ENCODE measurements at places on chromosomes 5 and 9.

- DNase-seq = no peak
These were observed 30.8 kb downstream of the RASEF start for GRCh38 chr9:83032065-83032625.

GRCh38 chr5:175383350-175383749, 60.6 kb downstream of the DRD1 start:
- DNase-seq = no peak

DNA sequence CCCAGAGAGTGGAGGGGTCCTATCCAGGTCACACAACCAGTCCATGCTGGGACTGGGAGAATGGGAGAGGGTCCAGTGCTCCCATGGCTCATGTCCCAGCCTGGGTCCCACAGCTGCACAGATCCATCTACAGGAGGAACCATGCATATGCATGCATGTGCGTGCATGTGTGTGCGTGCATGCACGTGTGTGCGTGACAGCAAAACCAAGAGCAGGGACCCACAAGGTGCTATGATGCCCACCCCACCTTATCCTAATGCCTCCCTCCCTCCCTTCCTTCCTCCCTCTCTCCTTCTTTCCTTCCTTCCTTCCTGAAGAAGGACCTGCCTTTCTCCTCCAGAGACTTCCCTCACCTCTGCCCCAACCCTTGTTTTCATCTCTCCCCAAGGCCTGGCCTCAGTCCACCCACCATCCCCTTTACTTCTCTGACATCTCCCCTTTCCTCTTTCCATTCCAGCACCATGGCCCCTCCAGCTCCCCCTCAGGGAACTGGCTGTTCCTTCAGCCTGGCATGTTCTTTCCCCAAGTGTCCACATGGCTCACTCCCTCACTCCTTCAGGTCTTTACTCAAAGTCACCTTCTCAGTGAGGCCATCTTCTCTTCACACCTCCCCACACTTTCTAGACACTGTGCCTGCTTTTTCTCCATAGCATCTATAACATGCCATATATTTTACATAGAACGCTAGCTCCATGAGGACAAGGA, 21.8 kb downstream of the AQP7 start:
- no peak for DNase-seq

DNA sequence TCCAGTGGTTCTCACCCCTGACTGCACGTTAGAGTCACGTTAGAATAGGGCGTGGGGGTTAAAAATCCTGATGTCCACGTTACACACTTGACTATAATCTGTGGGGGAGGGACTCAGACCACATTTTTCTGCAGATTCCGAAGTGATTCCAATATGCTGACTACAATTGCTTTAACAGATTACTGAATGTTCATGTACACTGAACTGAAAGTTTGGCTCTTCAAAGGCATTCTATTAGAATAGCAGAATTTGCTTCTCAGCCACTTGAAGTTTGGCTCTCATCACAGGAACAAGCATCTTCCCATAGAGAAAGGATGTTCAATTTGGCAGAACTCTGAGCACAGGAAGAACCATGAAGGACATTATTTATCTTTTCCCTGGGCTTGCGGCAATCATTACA, 84.5 kb downstream of the HAPLN1 start:
- no peak for DNase-seq

DNA sequence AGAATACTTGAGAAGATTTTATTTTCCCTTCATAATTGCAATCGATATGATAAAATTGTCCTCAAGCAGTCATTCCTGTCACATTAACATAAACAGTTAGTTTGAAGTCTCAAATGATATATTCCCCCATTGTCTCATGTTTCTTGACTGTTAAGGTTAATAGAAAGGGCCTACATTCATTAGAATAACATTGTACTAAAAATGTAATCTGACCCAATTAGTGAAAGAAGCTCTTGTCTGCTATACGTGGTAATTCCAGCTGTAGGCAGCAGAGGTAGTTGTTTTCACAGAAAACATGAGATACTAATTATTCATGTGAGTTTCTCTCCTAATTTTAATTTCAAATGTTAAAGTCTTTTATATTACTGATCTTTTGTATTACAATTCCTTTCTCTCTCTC, 25.9 kb upstream of the AP3B1 start:
- DNase-seq = no peak

DNA sequence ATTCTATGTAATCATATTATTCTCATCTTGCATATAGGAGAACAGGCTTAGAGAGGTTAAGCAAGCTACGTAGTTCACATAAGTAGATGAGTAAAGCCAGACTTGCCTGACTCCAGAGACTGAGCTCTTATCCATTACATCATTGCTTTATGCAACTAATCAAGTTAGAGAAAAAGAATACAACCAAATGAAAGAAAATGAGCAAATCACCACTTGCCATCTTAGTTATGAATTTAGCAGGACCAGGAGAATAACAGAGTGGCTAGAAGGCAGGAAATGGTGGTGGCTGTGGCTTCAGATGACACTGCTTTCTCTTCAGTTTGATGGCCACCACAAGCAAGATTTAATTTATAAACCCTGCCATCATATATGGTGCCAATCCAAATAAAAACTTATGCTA, 26.6 kb downstream of the POC5 start:
- DNase-seq = no peak

- no peak for DNase-seq
These were observed 777.5 kb upstream of the TYRP1 start for GRCh38 chr9:11915699-11916098.

GRCh38 chr9:87387351-87388011, 110.2 kb upstream of the DAPK1 start:
- no peak for DNase-seq

DNA sequence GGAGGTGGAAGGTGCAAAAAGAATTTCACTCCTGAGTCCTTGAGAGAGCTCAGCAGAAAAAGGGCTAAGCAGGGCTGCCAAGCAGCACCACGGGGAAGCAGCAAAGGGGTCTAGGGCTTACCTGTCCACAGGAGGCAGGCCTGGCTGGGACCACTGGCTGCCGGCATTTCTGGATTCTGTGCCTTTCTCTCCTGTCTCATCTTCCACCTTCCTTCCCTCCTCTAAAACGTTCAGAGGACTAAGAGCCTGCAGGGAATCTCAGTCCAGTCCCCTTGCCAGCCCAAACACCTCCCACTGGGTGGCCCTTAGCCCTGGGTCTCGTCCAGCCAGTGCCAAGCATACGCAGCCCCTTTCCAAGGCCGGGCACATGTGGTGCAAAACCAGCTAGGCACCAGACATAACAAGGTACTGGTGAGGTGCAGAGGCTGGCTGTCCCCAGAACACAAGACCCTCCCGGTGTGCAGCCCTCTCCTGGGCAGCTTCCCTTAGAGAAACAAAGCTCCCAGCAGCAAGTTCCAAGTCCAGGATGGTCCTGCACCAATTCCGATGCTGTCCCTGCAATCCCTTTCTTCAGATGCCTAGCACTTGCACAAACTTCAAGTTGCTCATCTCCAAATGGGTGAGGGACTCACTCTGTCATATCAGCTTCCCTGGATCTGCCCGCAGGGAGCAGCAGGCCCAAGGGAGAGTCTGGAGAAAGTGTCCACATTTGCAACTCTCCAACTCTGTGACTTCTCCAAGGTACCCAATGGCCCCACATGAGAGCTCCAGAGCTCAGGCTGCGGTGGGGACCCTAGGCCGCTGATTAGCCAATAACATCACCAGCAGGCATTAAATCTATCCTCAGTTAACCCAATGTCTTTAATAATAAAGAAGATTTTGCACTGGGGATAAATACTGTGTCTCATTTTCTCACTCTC, 126.3 kb downstream of the C5orf15 start:
- DNase-seq = peak; percentile 11

GRCh38 chr9:431701-432100, 217.0 kb downstream of the DOCK8 start:
- no peak for DNase-seq

- DNase-seq = no peak
These were observed 99.6 kb upstream of the SLC44A1 start for GRCh38 chr9:105144841-105145240.

DNA sequence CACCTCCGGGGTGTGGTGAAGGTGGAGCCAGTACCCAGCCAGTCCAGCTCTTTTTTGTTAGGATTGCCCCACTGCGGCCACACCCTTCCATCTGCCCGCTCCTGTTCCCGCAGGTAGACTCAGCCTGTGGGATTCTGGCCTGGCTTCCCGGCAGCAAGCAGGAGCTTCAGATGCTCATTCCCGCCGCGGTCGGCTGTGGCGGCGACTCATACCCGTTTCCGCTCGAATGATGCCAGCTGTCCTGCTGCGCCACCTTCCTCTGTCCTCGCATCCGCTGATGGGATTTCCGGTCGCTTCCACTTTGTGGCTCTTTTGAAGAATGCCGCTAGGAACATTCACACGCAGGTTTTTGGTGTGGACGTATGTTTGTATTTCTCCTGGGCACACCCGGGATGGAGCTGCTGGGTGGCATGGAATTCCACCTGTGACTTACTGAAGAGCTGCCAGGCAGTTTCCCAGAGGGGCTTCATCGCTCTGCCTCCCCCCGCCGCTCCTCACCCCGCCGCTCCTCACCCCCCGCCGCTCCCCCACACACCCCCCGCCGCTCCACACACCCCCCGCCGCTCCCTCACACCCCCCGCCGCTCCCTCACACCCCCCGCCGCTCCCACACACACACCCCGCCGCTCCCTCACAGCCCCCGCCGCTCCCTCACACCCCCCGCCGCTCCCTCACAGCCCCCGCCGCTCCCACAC, 60.3 kb downstream of the TENT4A start:
- no peak for DNase-seq

DNA sequence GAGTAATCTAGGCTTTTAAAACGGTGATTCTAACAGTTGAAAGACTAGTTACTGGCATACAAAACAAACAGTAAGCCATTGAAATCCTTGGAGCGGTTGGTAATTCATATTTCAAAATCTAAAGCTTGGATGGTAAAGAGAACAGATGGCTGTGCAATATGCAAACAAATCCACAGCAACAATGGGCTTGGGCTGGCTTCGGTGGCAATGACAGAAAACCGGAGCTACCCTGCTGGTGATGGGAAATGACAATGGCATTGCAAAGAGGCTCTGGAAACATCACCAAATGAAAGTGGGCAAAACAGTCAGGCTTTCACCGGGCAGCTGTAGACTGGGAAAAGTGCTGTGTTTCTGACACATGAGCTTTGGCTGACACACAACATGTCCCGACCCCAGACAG, 42.2 kb downstream of the MED27 start:
- DNase-seq = no peak

DNA sequence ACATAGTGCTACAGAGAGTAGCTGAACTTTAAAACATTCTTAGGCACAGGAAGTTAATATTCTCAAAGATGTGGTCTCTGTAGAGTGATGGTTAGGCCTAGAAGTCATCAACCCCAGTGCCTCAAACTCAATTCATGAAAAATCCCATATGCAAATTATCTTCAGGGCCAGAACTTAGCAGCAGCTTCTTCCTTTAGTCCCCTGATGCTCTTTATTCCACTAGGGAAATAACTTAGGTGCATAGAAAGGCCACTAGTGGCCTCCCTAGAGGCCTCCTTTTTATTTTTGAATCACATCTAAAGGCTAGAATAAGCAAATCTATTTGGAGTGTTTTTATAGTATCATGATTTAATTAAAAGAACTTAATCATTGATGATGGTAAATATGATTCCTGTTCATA, 88.3 kb downstream of the GIN1 start:
- DNase-seq = no peak

GRCh38 chr5:158351485-158352125, 492.7 kb upstream of the CLINT1 start:
- DNase-seq = no peak

DNA sequence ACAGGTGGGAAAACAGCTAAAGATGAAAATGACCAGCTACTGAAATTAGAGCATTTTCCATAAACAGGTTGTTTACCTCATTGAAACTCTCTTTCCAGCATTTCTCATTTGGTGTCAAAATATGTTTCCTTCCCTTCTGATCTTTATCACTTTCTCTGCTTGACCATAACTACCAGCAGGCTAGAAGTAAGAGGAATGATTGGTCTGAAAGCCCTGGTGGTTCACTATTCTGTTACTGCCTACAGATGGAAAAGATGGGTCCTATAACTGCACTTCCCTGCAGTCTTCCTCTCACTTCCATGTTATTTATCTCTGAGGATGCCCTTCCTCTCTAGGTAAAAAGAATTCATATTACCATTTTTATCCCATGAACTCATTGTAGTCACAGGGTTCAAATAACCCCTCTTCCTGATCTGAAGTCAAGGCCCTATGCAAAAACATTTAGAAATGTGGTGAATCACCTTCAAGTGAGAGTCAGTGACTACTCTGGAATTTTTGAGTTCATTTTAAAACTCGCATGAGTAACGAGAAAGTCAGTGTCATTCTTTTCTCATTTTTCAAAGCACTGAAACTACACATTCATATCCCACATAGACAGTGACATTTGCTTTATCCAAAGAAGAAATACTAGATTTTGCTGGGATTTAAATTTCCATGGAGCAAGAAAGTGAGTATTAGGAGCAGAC, 51.7 kb downstream of the ZNF474 start:
- DNase-seq = no peak

DNA sequence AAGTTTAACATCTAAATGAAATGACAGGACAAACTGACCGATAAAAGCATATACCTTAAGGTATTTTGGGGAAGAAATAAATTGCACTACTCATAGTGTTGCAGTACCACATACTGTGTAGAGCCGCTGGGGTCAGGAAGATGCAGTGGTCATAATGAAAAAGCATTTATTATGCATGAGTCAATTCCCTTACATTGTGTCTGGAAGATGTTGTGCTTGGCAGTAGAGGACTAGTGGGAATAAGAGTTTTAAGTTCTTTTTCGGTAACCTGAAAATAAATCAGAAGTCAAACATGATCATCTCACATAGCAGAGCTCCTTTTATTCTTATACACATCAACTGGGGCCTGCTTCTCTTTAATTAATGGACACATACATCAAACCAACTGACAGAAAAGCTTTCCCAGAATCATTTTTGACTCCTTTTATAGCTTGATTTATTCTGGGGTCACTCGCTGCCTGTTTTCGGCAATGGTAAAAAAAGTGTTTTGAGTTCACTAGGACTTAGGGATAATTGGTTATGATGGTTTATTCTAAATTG, 262.5 kb upstream of the CHD1 start:
- DNase-seq = no peak

DNA sequence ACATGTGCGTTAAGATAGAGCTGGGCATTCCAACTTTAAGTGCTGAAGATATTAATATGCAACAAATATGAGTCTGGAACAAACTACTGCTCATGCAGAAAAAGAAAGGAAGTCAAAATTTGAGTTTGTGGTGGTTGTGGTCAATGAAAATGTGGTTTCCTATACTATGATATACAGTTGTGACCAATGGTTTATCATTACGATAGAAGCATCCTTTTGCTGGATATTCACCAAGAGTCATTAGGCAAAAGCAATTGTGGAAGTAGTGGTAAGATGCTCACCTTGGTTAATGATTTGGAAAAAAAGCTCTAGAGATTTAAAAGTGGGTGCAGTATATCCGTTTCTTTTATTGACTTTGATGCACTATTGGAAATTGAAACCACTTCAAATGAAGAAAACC, 1007.0 kb downstream of the NR2F1-AS1 start:
- no peak for DNase-seq

DNA sequence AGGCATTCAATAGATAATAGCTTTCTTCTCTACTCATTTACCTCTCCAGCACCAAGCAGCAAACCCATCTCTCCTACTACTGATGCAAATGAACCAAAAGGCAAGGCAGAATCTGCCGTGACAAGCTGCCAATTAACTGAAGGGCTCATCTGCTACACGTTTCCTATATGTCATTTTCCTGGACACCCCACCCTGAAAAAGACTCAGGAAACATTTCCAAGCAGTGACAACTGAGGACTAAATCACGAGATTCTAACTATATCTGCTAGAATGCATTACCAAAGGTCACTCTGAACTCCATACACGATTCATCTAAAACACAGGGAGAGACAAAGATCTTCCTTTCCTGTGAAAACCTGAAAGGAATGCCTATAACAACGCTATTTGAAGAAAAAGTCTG, 12.9 kb downstream of the PLPP1 start:
- DNase-seq = no peak

Data from activated T-cell treated with anti-CD3 and anti-CD28 coated beads, Interleukin-2, amount 50 U/mL, for 24 hours (primary cell).